ENCODE measurements at places on chromosomes 3 and 15.

GRCh38 chr3:130340766-130341165, 4.7 kb upstream of the COL6A5 start:
- no peak for DNase-seq

- DNase-seq, result no peak
These were observed 83.4 kb upstream of the BHLHE40 start for GRCh38 chr3:4895838-4896237.

DNA sequence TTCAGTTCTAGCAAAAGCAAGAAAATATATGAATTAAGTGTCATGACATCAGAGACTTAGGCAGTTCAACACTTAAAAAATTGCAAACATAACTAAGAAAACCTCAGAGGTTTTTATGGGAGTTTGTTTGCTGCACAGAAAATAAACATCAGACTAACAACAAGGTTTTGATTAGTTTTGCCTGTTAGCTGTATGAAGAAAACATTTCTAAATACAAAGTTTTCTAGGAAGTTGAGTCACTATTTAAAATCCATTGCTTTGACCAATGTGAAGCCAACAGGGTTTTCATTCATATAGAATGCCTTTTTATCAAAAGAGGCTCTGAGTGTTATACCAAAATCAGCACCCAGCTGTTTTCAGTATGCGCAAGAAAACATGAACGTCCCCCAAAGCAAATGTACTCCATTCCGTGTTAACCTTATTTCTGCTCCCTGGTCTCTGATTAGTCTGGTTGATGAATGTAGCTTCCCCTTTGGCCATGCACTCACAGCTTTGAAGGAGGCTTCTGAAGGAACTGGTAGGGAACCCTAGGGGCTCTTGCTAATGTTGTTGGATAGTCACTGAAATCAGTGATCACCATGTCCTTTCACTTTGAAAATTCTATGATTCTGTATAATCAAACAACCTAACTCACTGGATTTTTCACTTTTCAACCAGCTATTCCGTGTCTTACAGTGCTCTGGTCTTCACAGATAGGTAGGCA, 89.6 kb upstream of the TSEN2 start:
- no peak for DNase-seq

- no peak for DNase-seq
These were observed 256.7 kb upstream of the HES1 start for GRCh38 chr3:193879099-193879863.

DNA sequence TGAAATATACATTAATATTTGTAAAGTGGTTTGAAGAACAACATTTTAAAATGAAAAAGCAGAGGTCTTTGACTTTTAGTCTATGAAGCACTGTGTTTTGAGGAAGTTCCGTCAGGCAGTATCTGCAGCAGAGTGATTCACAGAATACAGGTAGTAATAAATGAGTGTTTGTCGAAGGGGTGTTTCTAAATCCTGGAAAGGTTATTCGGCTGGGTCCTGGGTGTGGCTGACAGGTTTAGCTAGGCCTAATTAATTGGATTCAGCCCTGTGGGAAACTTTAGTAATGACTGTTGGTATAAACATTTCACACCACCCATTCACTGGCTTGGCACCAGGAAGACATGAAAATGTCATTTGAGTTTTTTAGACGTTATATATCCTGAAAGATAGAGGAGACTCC, 51.3 kb downstream of the TIPARP start:
- no peak for DNase-seq

DNA sequence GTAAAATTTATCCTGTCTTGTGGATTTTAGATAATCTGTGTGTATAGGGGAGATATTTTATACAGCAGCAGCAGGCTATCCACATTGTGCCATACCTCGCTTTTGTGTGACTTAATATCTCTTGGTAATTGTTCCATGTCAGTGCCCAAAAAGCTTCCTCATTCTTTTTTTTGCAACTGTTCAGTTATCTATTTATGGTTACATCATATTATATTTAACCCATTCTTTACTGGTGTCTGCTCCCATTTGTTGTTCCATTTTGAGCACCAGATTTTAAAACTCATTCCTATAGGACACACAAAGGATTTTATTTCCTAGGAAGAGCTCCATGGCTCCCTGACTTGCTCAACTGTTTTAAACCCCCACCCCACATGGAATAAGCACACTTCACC, 86.3 kb upstream of the RASGRP1 start:
- DNase-seq, result no peak

Measured in CD4-positive, alpha-beta T cell treated with Interferon alpha-2 for 1 hour (primary cell).